Cardiac septum (tissue), 1 donor: ENCODE measurements at places on chromosomes 3 and 15. TPM values are rescaled to one million over a fixed set of nuclear protein-coding genes. Genes with fewer than 3 reads are reported as not detected.

The ZNF619 gene
- 3.6 TPM for total RNA-seq

DNA sequence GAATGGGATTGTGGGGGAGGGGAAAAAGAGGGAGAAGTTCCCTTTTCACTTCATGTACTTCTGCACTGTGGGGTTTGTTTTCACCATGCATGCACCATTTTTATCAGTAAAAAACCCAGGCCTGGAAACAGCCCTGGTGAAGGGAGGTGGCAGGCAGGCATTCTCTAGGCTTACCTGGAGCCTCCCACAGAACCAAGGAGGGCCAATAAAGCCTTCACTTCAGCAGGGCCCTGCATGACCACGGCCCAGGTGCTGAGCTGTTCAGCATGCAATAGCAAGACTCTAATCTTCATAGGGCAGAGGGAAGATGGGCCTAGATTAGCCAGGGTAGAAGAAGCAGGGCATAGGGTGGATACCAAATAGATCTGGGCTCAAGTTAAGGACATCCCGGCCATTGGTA, 49.6 kb downstream of the SCN5A start:
- peak; percentile 9 for DNase-seq

- DNase-seq: no peak
Observed at GRCh38 chr3:196219970-196220311, 3.6 kb downstream of the SLC51A start.

The CFAP100 gene
- total RNA-seq: not detected

DNA sequence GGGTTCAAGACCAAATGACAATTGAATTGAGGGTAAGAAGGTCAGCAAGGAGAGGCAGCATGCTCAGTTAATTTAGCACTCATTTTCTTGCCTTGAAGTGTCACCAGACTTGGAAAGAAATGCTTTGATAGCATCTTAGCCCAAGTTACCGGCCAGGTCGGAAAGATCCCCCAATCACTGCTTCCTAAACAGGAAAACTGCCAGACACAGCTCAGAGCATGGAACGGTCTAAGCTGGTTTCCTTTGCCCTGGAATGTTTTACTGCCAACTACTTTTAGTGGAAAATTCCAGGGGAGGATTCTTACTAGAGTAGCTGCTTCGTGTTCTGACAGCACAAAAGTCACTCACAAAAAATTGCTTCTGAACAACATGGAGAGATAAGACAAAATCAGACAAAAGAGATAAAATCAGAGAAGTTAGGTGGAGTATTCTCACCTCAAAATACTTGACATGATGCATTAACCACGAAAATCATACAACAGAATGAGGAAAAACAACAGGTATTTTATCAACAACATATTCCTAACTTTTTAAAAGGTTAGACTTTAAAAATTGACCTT, 65.5 kb downstream of the CCR4 start:
- no peak for DNase-seq

- no peak for DNase-seq
Observed at GRCh38 chr3:160927620-160928019, 171.6 kb downstream of the PPM1L start.

- peak; percentile 82 for DNase-seq
Observed at GRCh38 chr3:37770938-37771918, 90.5 kb upstream of the CTDSPL start.

GRCh38 chr15:88301311-88301710, 44.8 kb upstream of the NTRK3 start:
- DNase-seq: no peak

- DNase-seq: no peak
Observed at GRCh38 chr3:151305060-151305774, 11.4 kb downstream of the GPR87 start.

DNA sequence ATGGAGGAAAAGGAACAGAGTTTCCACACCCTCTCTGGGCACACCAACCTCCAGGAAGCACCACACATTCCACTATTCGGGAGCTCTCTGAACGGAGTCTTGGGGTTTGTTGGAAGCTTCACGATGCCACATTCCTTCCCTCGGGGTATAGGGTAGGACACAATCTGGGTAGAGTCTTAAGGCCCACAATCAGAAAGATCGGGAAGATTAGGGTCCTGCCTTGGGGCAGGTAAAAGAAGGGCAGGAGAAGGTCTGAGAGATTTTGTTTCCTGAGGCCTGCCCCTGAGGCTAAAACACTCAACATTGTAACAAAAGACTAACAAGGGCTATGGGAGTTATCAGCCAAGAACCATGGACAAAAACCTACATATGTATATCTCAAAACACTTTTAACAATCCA, 89.2 kb upstream of the RAP2B start:
- DNase-seq: no peak

The IL17RB gene
- total RNA-seq: 0.08 TPM

The RPL4 gene
- total RNA-seq: 1,100 TPM

DNA sequence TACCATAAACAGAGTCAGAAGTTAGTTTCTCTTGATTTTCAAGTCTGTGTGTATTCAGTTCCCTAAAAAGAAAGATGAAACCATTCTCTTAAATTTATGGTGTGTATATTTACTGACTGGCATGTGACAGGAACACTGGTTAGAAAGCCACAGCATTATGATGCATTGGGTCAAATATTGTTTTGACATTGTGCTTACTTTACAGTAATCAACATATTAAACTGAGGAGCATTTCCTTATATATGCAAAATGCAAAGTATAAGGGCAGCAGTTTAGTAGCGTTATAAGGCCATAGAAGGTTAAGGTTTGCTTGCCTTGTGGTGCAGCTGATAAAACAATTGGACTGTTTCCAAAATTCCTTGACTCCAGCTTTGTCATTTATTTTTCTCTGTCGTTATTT, 72.9 kb downstream of the EPHA3 start:
- DNase-seq: no peak

The DLG1 gene
- 113 TPM for total RNA-seq

The C3orf22 gene
- total RNA-seq: not detected

GRCh38 chr15:36954486-36954885, 145.9 kb downstream of the MEIS2 start:
- DNase-seq: no peak

The ASB14 gene
- 5.8 TPM for total RNA-seq

The GOLGA6A gene
- total RNA-seq: not detected

DNA sequence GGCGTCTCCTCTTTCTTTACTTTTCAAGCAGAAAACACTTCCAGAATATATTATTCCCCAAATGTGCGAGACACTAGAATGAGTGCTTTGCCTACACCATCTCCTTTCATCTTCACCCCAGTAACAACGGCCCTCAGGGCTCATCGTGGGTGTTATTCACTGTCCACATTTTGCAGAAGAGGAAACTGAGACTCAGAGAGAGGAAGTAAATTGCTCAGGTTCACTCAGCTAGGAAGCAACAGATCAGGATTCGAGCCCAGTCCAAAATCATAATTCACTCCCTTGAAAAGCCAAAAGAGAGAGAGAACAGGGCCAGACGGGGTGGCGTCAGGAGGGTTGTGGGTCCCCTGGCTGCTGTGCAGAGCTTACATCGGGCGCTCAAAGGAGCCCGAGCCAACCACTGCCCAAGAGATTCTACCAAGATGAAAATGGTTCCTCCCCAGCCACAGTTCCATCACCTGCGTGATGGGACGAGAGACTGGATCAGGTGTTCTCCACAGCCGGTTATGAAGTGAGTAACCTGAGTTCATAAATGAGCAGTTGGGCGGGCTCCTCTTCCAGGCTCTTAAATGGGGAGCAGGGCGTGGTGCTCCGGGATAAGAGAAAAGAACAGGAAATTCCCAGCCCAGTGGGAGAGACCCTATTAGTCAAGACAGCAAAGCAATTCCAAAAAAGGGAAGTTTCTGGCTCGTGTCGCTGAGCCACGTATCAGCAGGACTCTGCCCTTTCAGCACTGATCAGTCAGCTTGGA, 48.6 kb upstream of the FLNB start:
- no peak for DNase-seq

GRCh38 chr3:136305879-136306278, 55.7 kb downstream of the PCCB start:
- no peak for DNase-seq

The OR4F6 gene
- not detected for total RNA-seq

GRCh38 chr15:101232677-101233076, 19.2 kb downstream of the CHSY1 start:
- no peak for DNase-seq

- DNase-seq: no peak
Observed at GRCh38 chr3:18419232-18419631, 5.9 kb downstream of the SATB1 start.

- DNase-seq: no peak
Observed at GRCh38 chr3:3086239-3086638, 23.9 kb downstream of the IL5RA start.

The NPHP3 gene
- total RNA-seq: 13.6 TPM

The SETD2 gene
- total RNA-seq: 35.6 TPM

DNA sequence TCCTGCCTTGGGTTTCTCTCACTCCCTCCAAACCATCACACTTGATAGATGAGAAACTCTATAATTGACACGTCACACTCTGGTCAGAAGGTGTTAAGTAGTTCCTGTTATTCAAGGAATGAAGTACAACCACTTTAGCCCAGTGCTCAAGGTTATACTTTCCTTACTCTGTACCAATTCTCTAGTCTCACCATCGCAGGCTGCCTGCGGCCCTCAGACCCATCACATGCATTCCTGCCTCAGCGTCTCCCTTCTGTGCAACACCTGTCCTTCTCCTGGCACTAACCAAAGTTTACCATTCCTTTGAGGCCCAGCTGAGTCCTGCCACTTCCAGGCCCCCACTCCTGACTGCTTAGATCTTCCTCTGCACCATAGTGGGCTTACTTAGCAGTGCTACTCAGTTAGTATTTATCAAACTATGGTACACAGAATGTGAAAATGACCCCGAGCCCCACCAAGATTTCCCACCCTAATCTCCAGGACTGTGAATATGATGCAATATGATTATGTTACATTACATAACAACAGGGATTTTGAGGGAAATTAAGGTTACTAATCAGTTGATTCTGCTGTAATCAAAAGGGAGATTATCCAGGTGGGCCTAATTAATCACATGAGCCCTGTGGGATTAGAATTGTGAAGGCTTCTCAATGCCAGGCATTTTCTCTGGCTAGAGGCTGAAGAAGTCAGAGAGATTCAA, 36.2 kb downstream of the SPINK8 start:
- no peak for DNase-seq

- no peak for DNase-seq
Observed at GRCh38 chr3:133693821-133694220, 32.1 kb upstream of the TOPBP1 start.

The SLC22A14 gene
- total RNA-seq: 0.24 TPM

The SCN11A gene
- total RNA-seq: 0.05 TPM

- DNase-seq: peak; percentile 74
Observed at GRCh38 chr3:126136428-126137220, 43.8 kb downstream of the ALDH1L1 start.

- DNase-seq: no peak
Observed at GRCh38 chr15:63502137-63502766, 2.1 kb upstream of the USP3 start.

DNA sequence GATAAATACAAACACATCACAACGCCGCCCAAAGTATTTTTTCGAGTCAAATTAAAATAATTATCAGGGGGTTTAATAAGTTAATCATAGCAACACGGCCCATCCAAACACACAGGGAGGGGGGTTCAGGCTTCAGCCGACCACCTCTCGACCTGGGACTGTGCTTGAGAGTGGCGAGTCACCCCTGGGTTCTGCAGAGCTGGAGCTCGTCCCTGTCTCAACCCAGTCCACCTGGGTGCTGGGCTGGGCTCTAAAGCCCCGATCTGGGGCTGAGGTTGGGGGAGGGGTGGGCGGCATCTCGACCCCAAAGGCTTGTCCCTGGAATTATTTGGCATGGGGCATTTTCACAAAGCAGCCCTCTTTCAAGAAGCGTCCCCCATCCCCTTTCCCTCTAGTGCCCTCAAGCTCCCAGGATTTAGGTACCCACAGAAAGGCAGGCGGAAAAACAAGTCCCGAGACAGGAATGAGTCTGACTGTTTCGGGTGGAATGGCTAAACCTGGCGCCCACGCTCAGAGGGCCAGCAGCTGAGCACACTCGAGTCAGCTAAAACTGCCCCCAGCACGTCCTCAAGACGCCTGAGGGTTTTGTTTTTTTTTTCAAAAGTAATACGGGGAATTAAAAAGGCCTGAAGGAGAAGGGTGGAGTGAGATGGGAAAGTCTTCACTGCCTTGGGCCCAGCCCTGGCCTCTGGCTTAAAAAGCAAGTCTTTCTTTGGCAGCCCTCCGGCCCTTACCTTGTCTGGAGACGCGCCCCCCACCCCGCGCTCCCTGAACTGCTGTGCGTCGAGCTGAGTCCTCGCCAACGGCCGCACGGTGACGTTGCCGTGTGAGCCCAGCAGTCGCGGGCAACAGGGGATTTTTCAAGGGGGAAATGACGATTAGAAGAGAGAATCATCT, 32.5 kb downstream of the NR2F2 start:
- no peak for DNase-seq

DNA sequence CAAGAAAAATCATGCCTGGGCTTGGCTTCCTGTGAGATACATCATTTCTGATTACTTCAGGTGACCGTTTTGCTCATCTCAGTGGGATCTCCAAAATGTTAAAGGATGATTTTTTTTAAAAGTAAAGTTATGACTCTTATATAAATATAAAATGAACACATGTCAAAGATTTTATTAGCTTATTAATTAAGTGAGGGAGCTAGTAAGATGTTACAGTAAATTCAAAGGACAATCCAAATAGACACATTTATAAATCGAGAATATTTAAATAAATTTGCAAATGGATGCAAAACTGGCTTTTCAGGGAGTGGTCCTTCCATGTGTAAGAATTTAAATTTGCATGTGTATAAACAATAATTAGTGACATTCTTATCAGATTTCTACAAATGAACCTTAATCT, 87.0 kb downstream of the IQCH start:
- no peak for DNase-seq

DNA sequence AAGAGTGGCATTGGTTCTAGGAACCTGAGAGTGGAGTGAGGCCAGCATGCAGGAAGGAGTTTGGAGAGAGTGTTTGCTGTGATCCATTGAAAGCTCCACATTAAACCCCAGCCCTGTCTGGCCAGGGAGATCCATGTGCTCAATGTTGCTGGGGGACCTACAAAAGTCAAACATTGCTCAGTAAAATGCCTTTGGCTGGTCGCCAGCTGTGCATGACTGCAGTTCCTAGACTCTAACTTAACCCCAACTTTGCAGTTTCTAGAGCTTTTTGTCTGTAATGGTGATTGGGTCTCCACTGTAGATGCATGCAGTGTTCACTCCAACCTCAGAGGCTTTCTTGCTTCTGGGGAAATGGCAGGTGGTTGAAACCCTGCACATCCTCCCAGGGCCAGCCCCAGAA, 99.7 kb upstream of the ABHD17C start:
- no peak for DNase-seq

- DNase-seq: no peak
Observed at GRCh38 chr3:37546876-37547275, 314.8 kb upstream of the CTDSPL start.

DNA sequence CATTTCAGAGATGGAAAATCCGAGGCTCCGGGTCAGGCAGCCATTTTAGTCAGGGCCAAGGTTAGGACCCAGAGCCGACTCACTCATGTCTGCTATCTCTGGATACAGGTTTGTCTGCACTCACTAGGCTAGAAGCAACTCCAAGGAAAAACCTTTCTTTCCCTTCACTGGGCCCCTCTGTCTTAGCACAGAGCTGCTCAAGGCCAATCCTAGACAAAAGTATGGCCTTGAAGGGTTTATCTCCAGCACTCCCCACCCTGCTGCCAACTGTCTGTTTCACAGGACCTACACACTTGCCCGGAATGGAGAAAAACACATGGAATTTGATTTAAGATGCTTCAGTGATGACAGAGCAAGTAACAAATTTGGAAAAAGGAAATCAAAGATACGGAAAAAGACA, 25.6 kb downstream of the ACAN start:
- no peak for DNase-seq

- DNase-seq: no peak
Observed at GRCh38 chr3:17119201-17120072, 234.7 kb downstream of the PLCL2 start.
